ENCODE measurements at places on chromosomes 3 and 15. TPM values are rescaled to one million over a fixed set of nuclear protein-coding genes. Genes with fewer than 3 reads are reported as not detected.

GRCh38 chr3:138692152-138692551 lies 83.6 kb downstream of the FAIM start:
- H3K4me1 ChIP-seq = peaks cover 4% of the 10 kb centered on the region
- H3K4me3 ChIP-seq = no peak overlapping the region
- no peaks in the 10 kb centered on the region for H3K36me3 ChIP-seq
- no peaks in the 10 kb centered on the region for H3K27me3 ChIP-seq
- H3K27ac ChIP-seq = no peak overlapping the region
- no peak for DNase-seq

DNA sequence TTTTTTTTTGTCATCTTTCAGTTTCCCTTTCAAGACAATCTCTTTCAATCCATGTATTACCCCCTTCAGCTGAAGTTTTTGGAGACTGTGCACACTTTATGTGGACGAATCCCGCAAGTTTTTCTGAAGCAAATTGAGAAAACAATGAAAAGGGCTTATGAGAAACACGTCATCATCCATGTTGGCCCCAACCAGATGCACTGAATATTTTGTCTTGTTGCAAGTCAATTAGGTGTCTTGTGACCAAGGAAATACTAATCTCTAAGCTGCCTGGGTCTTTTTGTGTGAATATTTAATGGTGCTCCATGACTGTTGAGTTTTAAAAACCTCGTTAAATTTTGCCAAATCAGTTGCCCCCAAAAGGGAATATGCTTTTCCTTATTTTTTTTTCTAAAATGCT lies 21.7 kb upstream of the PPP4R2 start:
- DNase-seq = no peak
- peaks cover 1% of the 10 kb centered on the region for H3K27me3 ChIP-seq
- no peaks in the 10 kb centered on the region for H3K4me1 ChIP-seq
- H3K27ac ChIP-seq = no peak overlapping the region
- no peaks in the 10 kb centered on the region for H3K36me3 ChIP-seq

DNA sequence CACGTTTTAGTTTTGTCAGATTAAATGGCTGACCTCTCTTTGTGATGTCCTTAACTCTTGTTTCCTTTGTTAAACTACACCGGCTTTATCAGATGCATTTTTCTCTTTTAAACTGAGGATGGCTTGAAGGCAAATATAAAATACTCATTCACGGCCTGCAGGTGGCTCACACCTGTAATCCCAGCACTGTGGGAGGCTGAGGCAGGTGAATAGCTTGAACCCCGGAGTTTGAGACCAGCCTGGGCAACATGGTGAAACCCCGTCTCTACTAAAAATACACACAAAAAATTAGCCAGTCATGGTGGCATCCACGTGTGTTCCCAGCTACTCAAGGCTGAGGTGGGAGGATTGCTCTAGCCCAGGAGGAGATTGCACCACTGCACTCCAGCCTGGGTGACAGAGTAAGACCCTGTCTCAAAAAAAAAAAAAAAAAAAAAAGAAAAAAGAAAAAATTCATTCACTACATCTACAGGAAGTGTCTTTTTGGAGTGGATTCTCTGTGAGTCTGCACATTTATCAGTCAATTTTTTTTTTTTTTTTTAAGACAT lies 34.7 kb upstream of the SACM1L start:
- peaks cover 12% of the 10 kb centered on the region for H3K4me1 ChIP-seq
- no peak overlapping the region for H3K4me3 ChIP-seq
- no peak for DNase-seq
- H3K27me3 ChIP-seq = no peaks in the 10 kb centered on the region

Gene CIP2A
- 6.2 TPM for polyA plus RNA-seq

Gene MAGEL2
- not detected for polyA plus RNA-seq

Gene FGF12
- 0.76 TPM for polyA plus RNA-seq
